Suprapubic skin (tissue), 4 donors: ENCODE measurements at places on chromosomes 11 and 22.

GRCh38 chr22:38734421-38735100 is 21.2 kb downstream of the SUN2 start:
- no peak overlapping the region for H3K27ac ChIP-seq
- H3K27me3 ChIP-seq = no peaks in the 10 kb centered on the region
- DNase-seq = no peak
- peaks cover 77% of the 10 kb centered on the region for H3K36me3 ChIP-seq
- H3K4me1 ChIP-seq = peaks cover 27% of the 10 kb centered on the region

DNA sequence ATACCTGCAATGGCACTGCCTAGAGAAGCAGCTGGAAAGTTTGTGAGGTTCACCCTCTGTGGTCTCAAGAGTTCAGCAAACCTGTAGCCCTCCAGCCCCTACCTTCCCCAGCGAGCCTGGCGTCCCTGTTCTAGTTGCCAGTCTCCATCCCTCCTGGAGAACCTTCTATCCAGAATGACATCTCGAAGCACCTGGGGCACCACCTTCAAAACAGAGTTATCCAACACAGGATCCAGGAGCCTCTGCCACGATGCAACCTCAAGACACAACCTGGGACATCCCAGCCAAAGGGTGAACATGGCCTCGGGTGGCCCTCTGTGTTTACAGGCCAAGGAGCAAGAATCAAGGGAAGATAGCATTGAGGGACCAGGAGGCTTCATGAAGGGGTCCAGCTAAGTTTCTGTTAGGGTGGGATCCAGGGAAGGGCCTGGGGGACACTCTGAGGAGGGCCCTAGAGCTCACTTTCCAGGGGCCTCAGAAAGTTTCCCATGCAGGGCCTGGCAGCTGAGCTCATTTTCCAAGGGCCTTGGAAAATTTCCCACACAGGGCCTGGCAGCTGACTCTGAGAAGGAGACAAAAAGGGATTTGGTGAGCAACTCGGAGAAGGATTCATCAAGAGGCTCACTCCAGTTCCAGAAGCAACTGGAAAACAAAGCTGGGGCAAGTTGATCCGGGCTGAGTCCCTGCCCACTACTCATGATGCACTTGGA is 36.9 kb upstream of the SYT13 start:
- H3K27ac ChIP-seq = no peak overlapping the region
- no peaks in the 10 kb centered on the region for H3K4me1 ChIP-seq
- H3K27me3 ChIP-seq = peaks cover 13% of the 10 kb centered on the region
- DNase-seq = no peak
- H3K4me3 ChIP-seq = no peak overlapping the region
- no peaks in the 10 kb centered on the region for H3K36me3 ChIP-seq

GRCh38 chr11:45232341-45233080 is 53.6 kb downstream of the SYT13 start:
- peaks cover under 1% of the 10 kb centered on the region for H3K27me3 ChIP-seq
- peaks cover 5% of the 10 kb centered on the region for H3K36me3 ChIP-seq
- H3K27ac ChIP-seq = no peak overlapping the region
- no peaks in the 10 kb centered on the region for H3K4me1 ChIP-seq
- H3K4me3 ChIP-seq = no peak overlapping the region
- peak; percentile 47 for DNase-seq

DNA sequence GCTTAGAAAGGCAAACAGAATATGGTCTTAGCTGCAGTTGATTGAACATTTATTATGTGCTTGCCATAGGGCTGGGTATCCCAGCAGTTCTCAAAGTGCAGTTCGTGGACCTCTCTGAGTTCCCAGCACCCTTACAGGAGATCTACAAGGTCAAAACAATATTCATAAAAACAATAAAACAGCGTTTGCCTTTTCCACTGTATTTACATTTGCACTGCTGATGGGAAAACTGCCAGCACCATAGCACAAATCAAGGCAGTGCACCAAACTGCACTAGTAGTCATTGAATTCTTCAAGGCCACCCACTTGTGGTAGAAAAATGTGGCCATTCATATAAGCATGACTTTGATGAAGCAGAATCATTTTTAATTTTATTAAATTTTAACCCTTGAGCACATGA is 128.1 kb downstream of the CCDC34 start:
- H3K36me3 ChIP-seq = no peaks in the 10 kb centered on the region
- no peaks in the 10 kb centered on the region for H3K27me3 ChIP-seq
- H3K4me1 ChIP-seq = peaks cover 8% of the 10 kb centered on the region
- no peak overlapping the region for H3K27ac ChIP-seq
- no peak for DNase-seq

DNA sequence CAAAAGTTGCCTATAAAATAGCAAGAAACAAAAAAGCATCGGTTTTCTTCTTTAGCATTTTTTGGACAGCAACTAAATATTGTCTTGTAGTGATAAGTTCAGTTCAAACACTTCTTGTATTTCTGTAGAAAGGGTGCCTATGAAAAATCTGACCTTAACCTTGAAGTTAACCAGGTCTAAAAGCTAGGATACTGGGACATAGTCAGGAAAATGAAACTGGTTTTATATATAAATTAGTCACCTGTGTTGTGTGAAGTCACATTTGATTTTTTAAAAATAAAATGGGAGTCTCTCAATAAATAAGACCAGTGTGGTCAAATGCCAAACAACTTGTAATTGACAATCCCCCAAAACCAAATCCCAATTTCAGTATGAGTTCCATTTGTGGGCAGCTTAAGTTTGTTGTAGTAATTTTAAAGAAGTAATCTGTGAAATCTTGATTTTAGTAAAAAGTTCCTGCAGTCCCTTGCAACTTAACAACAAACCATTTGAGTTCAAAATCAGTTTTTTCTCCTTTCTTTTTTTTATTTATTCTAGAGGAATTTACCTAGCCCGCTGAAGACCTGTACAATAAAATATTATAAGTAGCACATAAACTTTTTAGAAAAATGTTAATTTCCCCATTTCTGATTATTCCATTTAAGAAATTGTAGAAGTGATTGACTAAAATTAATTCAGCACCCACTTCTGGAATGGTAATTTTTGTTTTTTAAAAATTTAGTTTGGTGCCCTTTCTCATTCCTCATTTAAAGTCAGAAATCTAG is 84.5 kb upstream of the PPARA start:
- DNase-seq = no peak
- no peaks in the 10 kb centered on the region for H3K27me3 ChIP-seq
- peaks cover 78% of the 10 kb centered on the region for H3K4me1 ChIP-seq

GRCh38 chr22:44455151-44455962 is 42.7 kb downstream of the RTL6 start:
- no peaks in the 10 kb centered on the region for H3K27me3 ChIP-seq
- H3K27ac ChIP-seq = no peak overlapping the region
- no peaks in the 10 kb centered on the region for H3K4me1 ChIP-seq
- no peaks in the 10 kb centered on the region for H3K36me3 ChIP-seq

GRCh38 chr11:119493712-119494111 is 70.7 kb upstream of the THY1 start:
- no peak overlapping the region for H3K4me3 ChIP-seq
- DNase-seq = no peak
- H3K36me3 ChIP-seq = no peaks in the 10 kb centered on the region
- peaks cover 5% of the 10 kb centered on the region for H3K27me3 ChIP-seq
- peaks cover 4% of the 10 kb centered on the region for H3K4me1 ChIP-seq
